ENCODE measurements at places on chromosomes 6 and 20. TPM values are rescaled to one million over a fixed set of nuclear protein-coding genes. Genes with fewer than 3 reads are reported as not detected.

DNA sequence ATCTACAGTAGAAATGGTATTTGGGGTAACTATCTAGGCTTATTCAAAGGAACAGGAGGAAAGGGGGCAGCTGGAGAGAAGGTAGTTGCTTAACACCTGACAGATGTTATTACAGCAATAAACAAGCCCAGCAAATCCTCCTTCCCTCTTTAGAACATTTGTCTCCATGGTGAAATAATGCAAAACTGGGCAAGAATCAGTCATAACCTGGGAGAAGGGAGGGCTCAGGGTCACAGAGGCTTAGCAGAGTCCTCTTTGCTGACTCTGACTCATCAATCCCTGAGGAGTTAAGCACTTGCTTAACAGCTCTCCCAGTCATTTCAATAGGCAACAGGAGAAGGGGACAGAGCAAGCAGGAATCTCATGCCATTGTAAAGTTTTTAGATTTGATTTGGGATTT lies 230.3 kb downstream of the IBTK start:
- peaks cover 18% of the 10 kb centered on the region for H3K4me1 ChIP-seq
- no peaks in the 10 kb centered on the region for H3K27me3 ChIP-seq
- H3K4me3 ChIP-seq: peak overlapping the region; percentile 18
- no peaks in the 10 kb centered on the region for H3K36me3 ChIP-seq

- DNase-seq: no peak
- peaks cover 1% of the 10 kb centered on the region for H3K36me3 ChIP-seq
- no peak overlapping the region for H3K4me3 ChIP-seq
- no peaks in the 10 kb centered on the region for H3K27me3 ChIP-seq
These were observed 118.8 kb downstream of the RALGAPA2 start for GRCh38 chr20:20593447-20594170.

- no peaks in the 10 kb centered on the region for H3K36me3 ChIP-seq
- peak overlapping the region; percentile 78 for H3K4me3 ChIP-seq
- DNase-seq: no peak
- H3K27ac ChIP-seq: no peak overlapping the region
These were observed 560 bp downstream of the YTHDF1 start for GRCh38 chr20:63215101-63216040.

GRCh38 chr6:16174416-16175078 lies 45.7 kb downstream of the MYLIP start:
- no peak overlapping the region for H3K27ac ChIP-seq
- DNase-seq: no peak
- no peaks in the 10 kb centered on the region for H3K4me1 ChIP-seq
- H3K36me3 ChIP-seq: no peaks in the 10 kb centered on the region

DNA sequence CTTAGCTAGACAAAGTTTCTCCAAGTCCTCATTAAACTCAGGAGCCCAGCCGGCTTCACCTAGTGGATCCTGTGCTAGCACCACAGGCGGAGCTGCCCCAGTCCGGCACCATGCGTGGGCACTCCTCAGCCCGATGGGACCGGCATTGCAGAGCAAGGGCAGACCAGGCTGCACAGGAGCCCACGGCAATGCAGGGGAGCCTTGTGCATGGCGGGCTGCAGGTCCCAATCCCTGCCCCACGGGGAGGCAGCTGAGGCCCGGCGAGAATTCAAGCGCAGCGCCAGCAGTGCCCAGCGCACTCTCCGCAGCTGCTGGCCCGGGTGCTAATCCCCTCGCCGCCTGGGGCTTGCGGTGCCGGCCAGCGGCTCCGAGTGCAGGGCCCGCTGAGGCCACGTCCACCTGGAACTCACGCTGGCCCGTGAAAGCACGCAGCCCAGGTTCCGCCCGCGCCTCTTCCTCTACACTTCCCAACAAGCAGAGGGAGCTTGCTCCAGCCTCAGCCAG lies 292.3 kb upstream of the EYS start:
- H3K4me3 ChIP-seq: no peak overlapping the region
- no peaks in the 10 kb centered on the region for H3K27me3 ChIP-seq
- no peaks in the 10 kb centered on the region for H3K4me1 ChIP-seq
- no peak overlapping the region for H3K27ac ChIP-seq
- H3K36me3 ChIP-seq: no peaks in the 10 kb centered on the region
- DNase-seq: no peak

DNA sequence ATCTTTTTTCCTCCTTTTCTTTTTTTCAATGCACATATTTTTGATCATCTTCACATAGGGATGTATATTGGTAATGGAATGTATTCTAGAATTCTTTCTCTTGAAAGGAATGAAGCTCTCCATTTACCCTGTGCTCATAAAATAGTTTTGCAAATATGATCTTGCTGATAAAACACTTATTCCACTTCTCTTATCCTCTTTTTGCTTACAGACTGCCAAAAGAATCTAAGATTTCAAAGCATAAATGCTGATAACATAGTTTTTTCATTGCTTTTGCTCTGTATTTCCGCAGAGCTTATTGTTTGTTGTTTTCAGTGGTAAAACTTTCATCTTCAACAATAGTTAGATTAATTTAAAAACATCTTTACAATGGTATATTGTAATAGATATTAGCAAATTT lies 350.5 kb downstream of the PAX1 start:
- H3K4me3 ChIP-seq: no peak overlapping the region
- no peaks in the 10 kb centered on the region for H3K27me3 ChIP-seq
- no peak for DNase-seq
- H3K4me1 ChIP-seq: no peaks in the 10 kb centered on the region
- no peak overlapping the region for H3K27ac ChIP-seq

GRCh38 chr20:63691711-63692435 lies 4.6 kb upstream of the TNFRSF6B start:
- no peak overlapping the region for H3K4me3 ChIP-seq
- H3K27me3 ChIP-seq: no peaks in the 10 kb centered on the region
- DNase-seq: peak; percentile 75
- H3K27ac ChIP-seq: no peak overlapping the region
- H3K4me1 ChIP-seq: no peaks in the 10 kb centered on the region

GRCh38 chr6:1761477-1761877 lies 151.8 kb downstream of the FOXC1 start:
- no peaks in the 10 kb centered on the region for H3K27me3 ChIP-seq
- H3K36me3 ChIP-seq: no peaks in the 10 kb centered on the region
- H3K4me3 ChIP-seq: no peak overlapping the region
- no peak for DNase-seq

The LY86 gene
- 3.6 TPM for total RNA-seq

The OR2H1 gene
- total RNA-seq: not detected

The TSHZ2 gene
- 95.4 TPM for total RNA-seq

The TRAPPC3L gene
- total RNA-seq: 0.36 TPM
